ENCODE measurements at places on chromosomes 3 and 15. TPM values are rescaled to one million over a fixed set of nuclear protein-coding genes. Genes with fewer than 3 reads are reported as not detected.

- no peak for ATAC-seq
Observed at GRCh38 chr3:195753581-195753980, 32.8 kb downstream of the MUC20 start.

- ATAC-seq, result no peak
Observed at GRCh38 chr3:42729404-42730145, 27.0 kb upstream of the HHATL start.

- ATAC-seq, result no peak
Observed at GRCh38 chr15:34791701-34792100, 3.6 kb downstream of the ACTC1 start.

DNA sequence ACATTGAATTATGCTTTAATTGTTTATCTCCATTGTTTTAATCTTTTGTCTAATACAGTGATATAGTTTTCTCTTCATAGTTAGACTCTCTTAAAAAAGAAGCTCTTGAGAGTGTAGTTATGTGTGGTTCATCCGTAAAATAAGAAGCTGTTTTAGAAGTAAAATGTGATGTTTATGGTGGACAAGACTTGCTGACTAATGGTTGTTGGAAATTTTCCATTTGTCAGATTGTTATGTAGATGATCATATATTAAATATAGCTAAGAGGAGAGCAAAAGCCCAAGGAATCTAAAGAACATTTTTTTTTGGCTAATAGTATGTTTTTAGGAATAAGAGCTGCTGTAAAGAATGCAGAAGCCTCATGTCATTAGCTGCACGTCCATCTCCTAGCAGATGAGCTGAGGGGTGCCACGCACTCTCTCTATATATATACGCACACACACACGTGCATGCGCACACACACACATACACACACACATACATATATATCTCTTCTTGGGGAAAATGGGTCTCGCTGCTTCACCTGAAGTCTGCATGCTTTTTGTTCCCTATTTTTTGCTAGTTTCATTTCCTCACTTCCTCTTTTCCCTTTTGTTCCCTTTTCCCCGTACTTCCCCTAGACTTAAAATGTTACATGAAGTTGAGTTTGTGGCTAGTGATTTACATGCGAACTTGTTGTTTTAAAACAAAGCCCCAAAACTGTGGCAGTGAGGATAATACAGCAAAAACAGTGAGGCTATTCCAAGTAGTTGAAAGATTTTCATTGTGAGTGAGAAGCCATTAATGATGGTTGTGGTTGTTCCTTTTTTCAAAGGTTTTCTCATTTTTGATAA lies 107.8 kb downstream of the MBNL1 start:
- no peak for ATAC-seq

- no peak for ATAC-seq
Observed at GRCh38 chr15:41367418-41367817, 34.7 kb downstream of the NUSAP1 start.

- ATAC-seq, result no peak
Observed at GRCh38 chr3:181017690-181018089, 28.2 kb upstream of the DNAJC19 start.

Gene COL6A6
- total RNA-seq, result not detected

- no peak for ATAC-seq
Observed at GRCh38 chr3:33980252-33980651, 181.8 kb downstream of the PDCD6IP start.

DNA sequence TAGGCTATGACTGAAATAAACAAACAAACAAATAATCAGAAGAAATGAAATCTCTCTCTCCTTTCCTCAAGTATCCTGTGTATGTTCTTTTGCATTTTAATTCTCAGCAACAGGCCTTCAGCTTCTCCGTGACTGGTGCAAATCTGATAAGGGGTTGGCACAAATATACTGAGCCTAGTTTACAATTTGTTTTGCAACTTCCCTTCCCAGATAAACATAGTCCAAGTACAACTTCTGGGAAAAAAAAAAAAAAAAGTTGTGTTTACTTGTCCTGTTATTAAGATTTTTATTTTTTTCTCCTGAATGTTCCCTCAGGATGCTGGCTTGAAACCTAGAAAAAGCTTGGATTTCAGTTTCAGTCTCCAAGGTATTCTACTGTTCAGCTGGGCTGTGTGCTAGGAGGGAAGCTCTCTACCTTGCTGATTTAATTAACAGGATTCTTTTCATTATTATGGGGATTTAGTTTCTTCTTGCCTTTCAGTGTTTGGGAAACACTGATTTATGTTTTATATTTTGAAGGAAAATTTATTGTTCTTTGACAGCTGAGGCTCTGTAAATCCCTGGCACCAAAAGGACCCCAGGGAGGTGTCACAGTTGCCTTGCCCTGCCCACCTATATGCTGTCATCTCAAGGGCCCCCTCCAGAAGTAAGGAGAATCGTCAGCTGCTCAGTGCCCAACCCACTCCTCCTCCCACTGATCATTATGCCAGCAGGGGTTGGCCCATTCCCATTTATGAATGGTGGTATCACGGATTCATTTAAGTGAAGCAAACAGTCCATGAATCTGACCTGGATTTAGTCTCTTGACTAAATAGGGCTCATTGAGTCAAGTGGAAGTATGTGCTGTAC lies 185.2 kb downstream of the MEIS2 start:
- no peak for ATAC-seq

Gene PLA1A
- 0.39 TPM for total RNA-seq

Gene PLEKHO2
- 25.9 TPM for total RNA-seq
